ENCODE measurements at places on chromosomes 3 and 15.
A peak's percentile ranks its signal among the peaks of the same experiment; 100 is the strongest.

DNA sequence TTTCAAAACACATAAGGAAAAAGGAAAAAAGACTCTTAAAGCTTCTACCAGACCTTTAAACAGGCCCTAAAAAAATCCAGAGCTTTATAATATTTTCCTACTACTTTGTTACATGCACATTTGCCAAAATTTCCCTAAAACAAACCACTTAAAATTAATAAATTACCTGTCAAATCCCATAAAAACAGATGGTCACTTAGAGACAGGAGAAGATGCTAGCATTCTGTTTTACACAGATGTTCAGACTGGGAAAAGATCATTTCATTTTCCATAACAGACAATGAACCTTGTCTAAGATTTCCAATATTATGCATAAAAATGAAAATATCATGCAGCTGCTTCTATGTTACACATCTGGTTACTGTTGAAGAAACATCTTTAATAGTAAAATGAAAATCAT is 66.6 kb downstream of the SUCLG2 start:
- no peak for DNase-seq

GRCh38 chr3:184565421-184566211 is 4.0 kb downstream of the EPHB3 start:
- peak; percentile 68 for DNase-seq

- DNase-seq: no peak
These were observed 292.1 kb downstream of the CGGBP1 start for GRCh38 chr3:87766721-87767120.

DNA sequence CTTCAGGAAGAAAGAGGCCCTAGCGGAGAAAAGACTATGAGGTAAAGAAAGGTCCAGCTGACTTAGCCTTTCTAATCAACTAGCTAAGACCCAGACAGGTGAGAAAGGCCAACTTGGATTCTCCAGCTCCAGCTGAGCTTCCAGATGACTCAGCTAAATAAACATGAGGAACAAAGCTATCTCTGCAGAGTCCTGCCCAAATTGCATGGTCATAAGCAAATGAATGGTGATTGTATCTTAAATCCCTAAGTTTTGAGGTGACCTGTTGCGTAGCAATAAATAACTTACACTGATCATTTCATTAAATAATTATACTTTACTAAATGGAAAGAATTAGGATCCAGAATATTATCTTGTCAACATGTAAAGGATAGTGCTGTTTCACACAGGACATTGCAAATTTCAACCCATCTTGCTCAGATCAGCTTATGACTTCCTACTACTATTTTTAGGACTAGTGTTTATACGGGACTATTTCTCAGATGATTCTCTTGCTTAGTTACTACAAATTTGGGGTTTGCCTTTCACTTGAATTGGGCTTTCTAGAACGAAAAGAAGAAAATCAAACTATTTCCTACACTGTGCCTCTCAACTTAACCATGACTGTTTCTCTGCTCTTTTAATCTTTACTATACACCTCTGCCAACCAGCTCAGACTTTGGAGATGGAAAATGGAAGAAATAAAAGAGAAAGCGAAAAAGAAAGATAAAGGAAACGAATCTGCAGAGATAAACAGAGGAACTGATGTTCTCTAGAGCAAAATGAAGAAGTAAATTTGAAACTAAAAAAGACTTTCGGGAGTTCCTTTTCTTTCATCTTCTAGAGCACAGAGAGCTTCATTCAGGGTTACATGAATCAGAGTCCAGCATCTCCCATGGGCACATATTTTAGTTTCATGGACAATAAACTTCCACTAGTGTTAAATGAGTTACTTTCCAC is 6.6 kb upstream of the ADGRG7 start:
- peak; percentile 76 for DNase-seq

- DNase-seq: no peak
These were observed 16.1 kb upstream of the RTP3 start for GRCh38 chr3:46481636-46482035.

DNA sequence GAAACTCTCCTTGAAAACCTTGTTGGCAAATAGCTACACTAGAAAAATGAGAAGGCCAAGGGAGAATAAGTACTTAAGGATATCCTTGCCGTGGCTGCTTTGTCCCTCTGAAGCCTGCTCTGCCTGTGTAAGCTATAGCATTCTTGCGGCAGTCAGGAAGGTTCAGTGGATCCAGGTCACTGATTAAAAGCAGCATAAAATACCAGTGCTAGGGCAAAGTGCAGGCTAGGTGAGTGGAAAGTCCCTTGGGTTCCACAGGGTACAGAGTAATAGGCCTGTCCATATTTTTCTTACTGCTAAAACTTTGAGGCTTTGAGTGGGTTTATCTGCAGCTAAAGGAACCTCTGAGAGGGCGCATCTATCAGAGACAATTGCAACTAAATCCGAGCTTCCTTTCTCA is 10.3 kb downstream of the CXCR6 start:
- DNase-seq: no peak

GRCh38 chr3:98536456-98537017 is 4.8 kb downstream of the GPR15 start:
- DNase-seq: no peak

DNA sequence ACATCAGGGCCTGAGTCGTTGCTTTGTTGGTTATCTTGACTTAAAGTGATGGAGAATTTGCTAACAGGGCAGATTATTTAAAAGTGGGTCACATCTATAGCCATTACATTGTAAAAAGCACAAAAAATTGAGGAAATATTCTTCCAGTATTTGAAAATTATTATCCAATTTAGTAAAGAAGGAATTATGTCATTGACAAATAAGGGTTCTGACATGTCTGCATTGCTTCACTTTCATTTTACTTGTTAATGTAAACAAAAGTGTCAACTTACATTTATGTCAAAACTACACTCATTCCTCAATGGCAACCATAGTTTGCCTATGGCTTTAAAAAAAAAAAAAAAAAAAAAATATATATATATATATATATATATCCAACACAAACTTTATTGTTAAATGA is 3.4 kb upstream of the PARP14 start:
- DNase-seq: no peak

- no peak for DNase-seq
These were observed 192.0 kb downstream of the TPRG1 start for GRCh38 chr3:189363590-189364255.

Measured in endodermal cell (in vitro differentiated cells).